ENCODE measurements at places on chromosomes 2 and 18.

DNA sequence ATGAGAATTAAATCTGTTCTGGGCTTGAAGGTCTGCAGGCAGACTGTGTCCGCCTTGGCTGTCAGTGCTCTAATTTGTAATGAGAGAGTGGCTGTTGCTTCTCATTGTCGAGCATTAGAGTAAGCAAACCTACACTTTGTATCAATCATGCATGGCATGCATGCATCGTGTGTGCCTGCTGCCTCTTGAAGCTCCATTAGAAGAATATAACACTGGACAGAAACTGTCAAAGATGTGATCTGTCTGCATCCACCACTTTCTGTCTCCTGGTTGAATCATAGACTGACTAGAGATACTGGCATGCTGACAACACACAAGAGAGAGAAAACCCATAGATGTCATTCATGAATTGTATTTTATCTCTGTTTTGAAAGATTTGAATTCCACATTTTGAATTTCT is 275.0 kb upstream of the NXPH2 start:
- no peak for DNase-seq

- DNase-seq: peak; percentile 9
Measured at GRCh38 chr2:211745295-211746097, 793.1 kb downstream of the ERBB4 start.

GRCh38 chr2:84393829-84394228 is 65.3 kb downstream of the SUCLG1 start:
- DNase-seq: no peak

- DNase-seq: no peak
Measured at GRCh38 chr2:100592226-100592625, 29.4 kb downstream of the PDCL3 start.

GRCh38 chr2:170310876-170311502 is 133.0 kb downstream of the MYO3B start:
- DNase-seq: no peak

DNA sequence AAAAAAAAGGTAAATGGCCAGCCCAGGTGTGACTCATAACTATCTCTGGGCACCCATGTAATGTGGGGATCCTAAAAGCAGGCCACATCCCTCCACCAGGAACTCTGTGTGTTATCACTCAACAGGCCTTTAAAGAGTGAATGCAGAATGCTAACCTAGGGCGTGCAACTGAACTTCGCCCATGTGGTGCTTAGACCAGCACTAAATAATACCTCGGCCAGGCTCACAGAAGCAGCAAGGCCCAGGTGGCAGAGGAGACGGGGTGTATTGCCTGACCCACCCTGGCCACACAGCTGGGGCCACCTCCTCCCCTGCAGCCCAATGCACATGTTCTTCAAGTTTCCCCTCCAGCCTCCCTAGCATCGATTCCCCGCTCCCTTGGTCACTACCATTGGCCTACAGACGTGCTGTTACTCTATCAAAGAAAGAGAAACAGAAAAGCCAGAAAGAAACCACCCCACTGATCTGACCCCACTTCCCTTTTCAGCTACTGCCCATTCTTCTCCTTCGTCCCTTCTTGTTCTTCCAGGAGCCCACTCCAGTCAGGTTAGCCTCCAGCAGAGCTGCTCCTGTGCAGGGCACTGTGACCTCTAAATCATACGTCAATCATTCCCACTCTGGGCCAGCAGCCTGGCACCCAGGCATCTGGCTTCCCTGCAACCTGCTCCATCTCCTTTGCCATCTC is 22.0 kb downstream of the FAM178B start:
- DNase-seq: no peak

- no peak for DNase-seq
Measured at GRCh38 chr2:240407090-240407489, 28.4 kb upstream of the GPC1 start.

GRCh38 chr18:61988100-61988499 is 95.3 kb upstream of the RNF152 start:
- DNase-seq: no peak

GRCh38 chr2:218857371-218858137 is 2.1 kb upstream of the WNT6 start:
- no peak for DNase-seq

DNA sequence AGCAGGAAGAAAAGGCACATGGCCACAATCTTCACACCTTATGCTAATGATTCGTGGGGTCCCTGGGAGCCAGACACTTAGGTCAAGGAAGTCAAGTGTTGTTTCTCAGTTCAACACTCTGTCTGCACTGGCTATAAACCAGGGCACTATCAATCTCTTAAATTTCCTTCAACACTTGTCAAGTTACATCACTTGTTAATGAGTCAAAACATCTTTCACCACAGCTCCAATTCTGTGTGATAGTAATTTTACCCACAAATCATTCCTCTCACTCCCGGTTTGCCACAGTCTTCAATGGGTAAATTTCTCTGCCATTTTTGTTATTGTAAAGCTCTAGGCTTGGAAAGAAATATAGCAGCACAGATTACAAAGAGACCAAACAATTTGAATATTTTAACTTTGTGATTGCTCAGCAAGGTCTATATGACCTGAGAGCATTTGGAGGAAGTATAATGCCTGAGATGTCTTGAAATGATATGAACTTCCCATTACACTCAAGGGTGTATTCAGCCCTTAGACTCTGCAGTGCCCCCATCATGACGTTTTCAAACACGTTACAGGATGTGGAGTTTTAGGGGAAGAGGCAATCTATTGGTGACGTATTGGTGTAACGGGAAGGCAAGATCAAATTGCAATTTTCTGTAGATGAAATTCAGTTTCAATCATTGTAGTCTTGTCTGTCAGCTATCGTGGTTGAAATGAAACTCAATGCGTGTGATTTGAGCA is 78.7 kb downstream of the ICOS start:
- DNase-seq: no peak

GRCh38 chr18:73840319-73840945 is 307.2 kb downstream of the FBXO15 start:
- DNase-seq: no peak

GRCh38 chr18:27665264-27665799 is 480.2 kb upstream of the CHST9 start:
- no peak for DNase-seq

DNA sequence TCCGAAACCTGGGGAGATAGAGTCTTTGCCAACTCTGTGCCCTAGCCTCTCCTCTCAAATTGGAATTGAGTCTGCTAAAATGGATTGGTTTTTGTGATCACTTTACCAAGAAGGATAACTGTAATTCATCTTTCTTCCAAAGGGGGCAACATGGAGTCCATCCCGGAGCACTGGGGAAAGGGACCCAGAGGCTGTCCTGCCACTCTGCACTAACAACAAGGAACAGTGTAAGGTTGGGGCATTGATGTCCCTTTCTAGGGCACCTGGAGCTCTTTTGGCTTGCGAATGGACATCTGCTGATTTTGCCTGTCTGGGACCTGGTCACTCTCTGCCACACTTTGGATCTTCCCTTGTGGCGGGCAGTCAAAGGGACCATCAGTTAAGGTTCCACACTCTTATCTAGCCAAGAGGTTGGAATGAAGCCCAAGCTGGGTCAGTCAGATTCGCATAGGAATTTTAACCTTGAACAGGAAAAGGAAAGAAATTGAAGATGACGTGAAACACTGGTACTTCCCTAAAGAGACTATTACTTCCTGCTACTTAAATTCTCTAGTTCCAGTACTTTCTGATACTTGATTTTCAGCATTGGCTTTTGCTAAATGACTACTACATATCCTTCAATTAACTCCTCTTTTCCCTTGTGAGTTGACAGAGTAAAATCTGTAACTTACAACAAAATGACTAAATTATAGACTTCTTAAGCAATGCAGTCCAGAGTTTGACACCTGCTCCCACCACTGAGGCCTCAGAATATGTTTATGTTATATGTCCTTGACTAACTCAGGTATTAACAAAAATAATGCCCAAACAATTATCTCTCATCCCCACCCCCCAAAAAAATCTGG is 64.7 kb upstream of the KLF7 start:
- DNase-seq: no peak

DNA sequence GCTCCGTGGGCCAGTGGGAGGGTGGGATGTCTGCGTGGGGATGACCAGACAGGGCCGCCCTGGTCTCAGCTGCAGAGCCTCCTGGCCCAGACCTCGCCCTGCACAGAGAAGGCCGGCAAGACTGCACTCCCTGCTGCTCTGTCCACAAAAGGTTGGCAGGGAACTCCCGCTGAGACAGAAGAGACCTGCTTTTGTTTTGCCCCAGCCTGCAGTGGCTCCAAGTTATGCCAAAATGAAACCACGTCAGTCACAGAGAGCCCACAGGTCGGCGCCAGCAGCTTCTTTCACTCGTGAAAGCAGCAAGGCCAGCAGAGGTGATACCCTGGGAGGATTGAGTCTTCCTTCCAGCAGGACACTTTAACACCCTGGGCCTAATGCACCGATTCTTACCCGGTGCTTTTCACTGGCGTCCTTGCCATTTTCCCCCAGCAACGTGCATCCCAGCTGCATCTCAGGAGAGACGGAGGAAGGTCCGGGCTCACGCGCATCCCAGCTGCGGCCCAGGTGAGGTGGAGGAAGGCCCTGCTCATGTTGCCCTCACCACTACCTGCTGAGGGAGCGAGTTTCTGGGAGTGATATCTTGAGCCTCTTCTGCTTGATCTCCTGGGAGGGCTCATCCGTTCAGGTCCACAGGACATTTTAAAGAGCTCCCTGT is 22.1 kb upstream of the CTDP1 start:
- DNase-seq: no peak
